T47D (cell line): ENCODE measurements at places on chromosomes 16 and 17.

DNA sequence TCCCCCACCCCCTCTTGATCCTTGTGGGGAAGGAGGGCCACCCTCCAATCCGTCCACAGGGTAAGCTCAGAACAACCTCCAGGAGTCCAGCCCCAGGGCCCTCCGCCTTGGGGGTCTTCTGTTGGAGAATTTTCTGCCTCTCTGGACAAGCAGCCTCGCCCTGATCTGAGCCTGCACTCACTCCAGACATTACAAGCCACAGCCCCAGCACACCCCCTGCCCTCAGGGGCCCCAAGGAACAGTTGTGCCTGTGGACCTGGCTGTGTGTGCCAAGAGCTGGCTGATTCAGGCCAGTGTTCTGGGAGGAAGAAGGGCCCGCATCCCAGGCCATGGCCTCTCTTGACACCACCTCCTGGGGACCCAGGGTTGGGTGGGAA lies 477 bp upstream of the ARHGAP27 start:
- DNase-seq: no peak

DNA sequence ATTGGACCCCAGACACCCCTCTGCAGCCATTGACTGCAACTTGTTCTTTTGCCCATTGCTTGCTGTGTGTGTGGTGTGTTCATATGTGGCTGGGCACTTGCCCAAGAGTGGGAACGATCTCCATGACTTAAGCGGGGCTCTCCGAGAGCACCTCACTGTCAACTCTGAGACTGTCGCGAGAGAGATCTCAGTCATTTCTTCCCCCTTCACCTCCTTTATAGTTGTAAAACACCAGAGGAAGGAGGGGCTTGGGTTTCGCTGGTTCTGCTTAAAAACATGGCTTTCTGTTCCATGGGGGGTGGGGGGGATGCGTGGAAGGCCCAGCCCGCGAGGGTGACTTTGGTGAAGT lies 7.4 kb downstream of the PHOSPHO1 start:
- DNase-seq: no peak

- no peak for DNase-seq
Observed at GRCh38 chr17:72063756-72064450, 56.9 kb upstream of the SOX9 start.

GRCh38 chr16:7325834-7326233 lies 6.8 kb upstream of the RBFOX1 start:
- no peak for DNase-seq

DNA sequence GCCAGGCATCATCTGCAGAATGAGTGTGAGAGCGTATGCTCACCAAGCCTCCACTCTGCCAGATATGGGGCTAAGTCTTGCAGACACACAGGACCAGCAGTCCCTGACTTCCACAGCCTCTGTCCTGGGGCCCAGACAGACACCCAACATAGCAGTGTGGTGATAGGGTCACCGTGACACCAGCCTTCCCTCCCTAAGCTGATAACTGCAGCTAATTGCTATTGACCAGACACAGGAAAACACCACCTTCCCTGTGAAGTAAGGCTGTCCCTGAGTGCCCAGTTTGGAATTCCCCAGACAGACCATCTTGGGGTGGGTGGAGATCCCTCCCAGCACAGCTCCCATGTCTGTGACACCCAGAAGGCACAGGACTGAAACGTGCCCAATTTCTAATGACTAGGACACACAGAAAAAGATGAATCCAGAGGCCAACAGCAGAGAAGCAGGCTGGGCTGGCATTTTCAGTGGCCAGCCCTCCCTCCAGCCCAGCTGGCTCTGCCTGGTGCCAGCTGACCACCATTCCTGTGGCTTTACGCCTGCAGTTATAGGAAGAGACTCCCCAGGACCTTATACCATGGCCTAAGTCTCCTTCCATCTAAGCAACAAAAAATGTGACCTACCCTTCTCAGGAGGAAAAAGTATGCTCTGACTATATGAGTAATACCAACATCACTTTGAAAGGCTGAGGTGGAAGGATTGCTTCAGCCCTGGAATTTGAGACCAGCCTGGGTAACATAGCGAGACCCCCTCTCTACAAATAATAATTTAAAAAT lies 30.3 kb downstream of the ATPAF2 start:
- no peak for DNase-seq

- no peak for DNase-seq
Observed at GRCh38 chr16:17173281-17173680, 297.5 kb downstream of the XYLT1 start.
